ENCODE measurements at places on chromosomes 11 and 22. TPM values are rescaled to one million over a fixed set of nuclear protein-coding genes. Genes with fewer than 3 reads are reported as not detected.

The SNRPD3 gene
- polyA plus RNA-seq, result 94.5 TPM

- DNase-seq, result no peak
Measured at GRCh38 chr11:5550440-5551095, 2.2 kb upstream of the OR52H1 start.

DNA sequence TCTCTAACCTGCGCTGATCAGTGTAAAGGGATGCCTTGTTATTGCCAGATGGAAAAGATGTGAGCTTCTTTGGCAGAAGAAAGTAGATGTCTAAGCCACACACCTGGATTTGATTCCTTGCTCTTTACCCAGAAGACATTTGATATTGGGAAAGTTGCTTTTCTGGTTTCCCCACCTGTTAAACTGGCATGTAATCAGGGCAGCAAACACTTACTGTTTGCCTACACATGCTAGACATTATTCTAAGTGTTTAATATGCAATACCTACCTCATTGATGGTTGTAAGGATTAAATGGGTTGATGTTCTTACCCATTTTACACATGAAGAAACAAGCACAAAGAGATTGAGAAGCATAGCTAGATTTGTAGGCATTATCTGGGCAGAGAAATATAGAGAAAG is 16.6 kb downstream of the ASRGL1 start:
- DNase-seq, result no peak

- DNase-seq, result no peak
Measured at GRCh38 chr11:28353991-28354390, 245.8 kb downstream of the METTL15 start.

The ABCG4 gene
- polyA plus RNA-seq, result 0.14 TPM

The PRODH gene
- 12.3 TPM for polyA plus RNA-seq

The SDF2L1 gene
- polyA plus RNA-seq, result 6.4 TPM

GRCh38 chr11:131275580-131275979 is 94.8 kb upstream of the NTM start:
- DNase-seq, result no peak

GRCh38 chr11:24375931-24376330 is 120.9 kb upstream of the LUZP2 start:
- DNase-seq, result no peak

DNA sequence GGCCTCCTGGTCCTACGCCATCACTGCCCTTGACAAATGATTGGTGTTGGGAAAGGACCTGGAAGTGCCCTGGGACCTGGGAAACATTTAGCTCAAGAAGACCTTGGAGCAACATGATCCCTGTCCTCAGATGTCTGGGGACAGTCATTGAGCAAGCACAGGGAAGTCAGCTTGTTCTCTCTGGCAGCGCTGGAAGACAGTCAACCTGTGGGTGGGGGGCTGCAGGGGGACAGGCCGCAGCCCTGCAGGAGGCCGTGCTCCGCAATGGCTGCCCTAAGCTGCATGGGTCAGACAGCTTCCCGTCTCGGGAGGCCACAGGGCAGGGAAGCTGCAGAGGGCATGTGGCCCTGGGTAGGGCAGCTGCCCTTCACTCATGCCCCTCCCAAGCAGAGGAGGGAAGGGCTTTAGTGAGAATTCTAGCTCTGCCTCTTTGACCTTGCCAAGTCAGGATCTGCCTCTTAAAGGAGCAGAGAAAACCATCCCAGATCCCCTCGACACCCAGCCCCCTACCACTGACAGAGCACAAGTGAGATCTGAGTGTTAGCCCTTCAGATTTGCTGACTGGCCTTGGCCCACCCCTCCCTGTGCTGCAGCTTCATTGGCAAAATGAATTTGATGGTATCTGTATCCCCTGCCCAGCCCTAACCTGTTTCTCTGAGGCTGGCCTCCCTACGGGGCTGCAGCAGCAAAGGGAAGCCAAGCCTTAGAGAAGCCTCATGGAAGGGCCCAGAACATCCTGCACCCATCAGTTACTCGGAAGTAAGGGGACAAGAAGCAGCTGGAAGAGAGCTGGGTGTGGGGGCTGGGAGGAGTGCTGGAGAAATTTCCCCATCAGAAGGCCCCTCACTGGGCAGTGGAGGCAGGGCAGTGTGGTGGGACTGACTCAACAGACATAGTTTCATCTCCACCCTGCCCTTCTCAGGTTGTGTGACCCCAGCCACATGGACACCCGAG is 6.2 kb upstream of the SREBF2 start:
- no peak for DNase-seq

DNA sequence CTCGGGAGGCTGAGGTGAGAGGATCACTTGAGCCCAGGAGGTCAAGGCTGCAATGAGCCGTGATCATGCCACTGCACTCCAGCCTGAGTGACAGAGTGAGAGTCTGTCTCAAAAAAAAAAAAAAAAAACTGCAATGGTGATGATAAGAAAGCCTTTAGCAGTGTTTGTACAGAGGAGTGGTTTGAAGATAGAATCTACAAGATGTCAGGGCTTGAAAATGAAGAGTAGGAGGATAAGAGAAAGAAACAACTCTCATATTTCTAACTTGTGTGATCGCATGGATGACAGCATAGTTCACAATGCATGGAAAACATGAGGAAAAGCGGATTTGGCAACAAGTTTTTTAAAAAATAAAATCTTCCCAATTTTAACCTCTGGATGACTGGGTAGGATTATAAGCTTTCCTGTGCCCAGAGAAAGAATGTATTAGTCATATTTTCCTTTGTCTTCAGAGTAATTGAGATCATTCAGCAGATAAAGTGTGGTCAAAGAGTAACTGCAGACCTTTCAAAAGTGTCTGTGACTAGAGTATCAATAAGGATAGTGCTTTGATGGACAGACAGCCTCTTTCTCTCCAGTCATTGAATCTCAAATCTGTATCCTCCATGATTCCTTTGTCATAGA is 328.1 kb downstream of the CASP12 start:
- no peak for DNase-seq

DNA sequence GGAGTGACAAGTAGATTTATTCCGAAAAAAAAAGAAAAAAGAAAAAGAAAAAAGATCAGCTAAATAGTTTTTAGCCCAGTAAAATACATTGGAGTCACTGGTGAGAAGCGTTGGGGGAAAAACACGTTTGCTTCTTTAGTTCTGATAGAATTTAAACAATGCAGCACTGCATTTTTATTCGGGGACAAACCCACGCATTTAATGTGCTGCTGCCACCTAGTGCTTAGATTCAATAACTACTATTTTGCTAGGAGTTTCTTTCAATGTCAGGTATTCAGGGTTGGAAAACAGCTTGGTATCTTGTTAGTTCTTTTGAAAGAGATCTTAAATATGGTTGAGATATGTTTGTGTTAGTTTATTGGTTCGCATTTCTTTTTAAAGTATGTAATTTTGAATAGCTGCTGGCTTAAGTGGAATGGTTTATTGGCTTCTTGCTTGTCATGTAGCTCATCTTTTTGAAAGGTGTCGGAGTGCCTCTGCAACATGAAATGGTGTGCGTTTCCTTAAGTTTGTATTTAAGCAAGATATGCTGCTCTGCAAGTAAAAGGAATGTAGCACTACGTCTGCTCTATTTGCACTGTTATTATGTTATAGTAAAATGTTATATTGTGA is 41.9 kb downstream of the SVIP start:
- DNase-seq, result no peak

DNA sequence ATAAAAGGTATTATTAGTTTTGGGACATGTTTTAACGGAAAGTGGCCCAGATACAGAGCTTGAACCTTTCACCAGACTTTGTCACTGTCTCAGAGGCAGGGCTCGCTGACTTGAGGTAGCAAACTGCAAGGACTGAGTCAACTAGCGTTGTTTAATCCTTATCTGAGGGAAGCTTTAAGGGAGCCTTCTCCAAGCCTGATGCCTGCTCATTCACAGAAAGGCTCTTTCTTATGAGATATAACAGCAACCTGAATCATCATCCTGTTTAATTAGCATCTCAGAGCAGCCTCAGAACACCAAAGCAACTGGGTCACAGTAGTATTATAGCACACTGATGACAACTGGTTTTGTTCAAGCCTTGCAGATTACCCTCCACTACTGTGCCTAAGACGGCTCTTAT is 54.2 kb upstream of the CYP2D6 start:
- DNase-seq, result no peak

- DNase-seq, result no peak
Measured at GRCh38 chr11:115379528-115379927, 124.7 kb downstream of the CADM1 start.

The DSCAML1 gene
- polyA plus RNA-seq, result 0.63 TPM

DNA sequence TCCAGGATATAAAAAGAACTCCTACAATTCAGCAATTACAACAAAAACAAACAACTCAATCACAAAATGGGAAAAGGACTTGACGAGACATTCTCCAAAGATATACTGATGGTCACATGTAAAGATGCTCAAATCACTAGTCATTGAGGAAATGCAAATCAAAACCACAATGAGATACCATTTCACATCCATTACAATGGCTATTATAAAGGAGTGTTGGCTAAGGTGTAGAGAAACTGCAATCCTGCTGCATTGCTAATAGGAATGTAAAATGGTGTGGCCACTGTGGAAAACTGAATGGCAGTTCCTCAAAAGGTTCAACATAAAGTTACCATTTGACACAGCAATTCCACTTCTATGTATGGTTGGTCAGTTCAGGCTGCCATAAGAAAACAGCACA is 11.8 kb upstream of the TBCEL start:
- DNase-seq, result no peak

GRCh38 chr11:126591966-126592489 is 236.5 kb downstream of the ST3GAL4 start:
- DNase-seq, result no peak

The A4GALT gene
- 29.1 TPM for polyA plus RNA-seq

DNA sequence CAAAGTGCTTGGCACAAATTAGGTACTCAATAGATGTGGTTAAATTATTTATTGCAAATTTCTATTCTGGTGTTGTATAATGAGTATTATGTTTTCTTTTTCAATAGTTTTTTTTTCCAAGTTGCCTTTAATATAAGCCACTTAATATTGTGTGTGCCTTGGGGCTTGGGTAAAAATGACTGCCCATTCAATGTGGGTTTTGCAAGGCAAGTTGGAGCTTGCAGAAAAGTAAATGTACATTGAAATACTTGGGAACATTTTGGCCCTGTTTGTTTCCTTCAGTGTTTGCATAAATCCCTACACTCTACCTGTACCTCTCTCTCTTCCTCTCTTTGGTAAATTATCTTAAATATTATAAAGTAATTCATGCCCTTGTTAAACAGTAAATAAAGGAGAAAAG is 2.1 kb upstream of the CCDC81 start:
- no peak for DNase-seq

DNA sequence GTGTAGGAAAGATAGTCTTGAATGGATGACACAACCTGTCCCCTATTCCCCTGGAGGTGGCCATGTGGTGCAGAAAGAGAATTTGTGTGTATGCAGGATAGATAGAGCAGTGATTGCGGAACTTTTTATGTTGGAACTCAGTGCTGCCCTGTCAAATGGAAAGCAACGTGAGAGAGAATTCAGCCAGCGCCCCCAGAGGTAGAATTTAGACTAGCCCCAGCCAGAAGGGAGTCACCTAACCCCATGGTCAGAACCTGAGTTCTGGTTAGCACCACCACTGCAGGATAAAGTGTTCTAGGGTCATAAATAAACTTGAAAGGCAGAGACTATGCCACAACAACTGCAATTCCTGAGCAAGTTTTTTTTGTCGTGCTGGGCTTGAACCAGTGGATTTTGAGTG is 152.9 kb upstream of the GRIA4 start:
- no peak for DNase-seq

The GLYAT gene
- polyA plus RNA-seq, result not detected

GRCh38 chr11:75320643-75321042 is 30.8 kb downstream of the ARRB1 start:
- no peak for DNase-seq

- no peak for DNase-seq
Measured at GRCh38 chr11:100296051-100296679, 390.9 kb upstream of the ARHGAP42 start.

The OR2AG2 gene
- not detected for polyA plus RNA-seq

The NAA40 gene
- polyA plus RNA-seq, result 17.5 TPM

The ANO3 gene
- polyA plus RNA-seq, result 0.15 TPM

- DNase-seq, result no peak
Measured at GRCh38 chr11:76173663-76174062, 32.6 kb downstream of the WNT11 start.

The SLC25A18 gene
- polyA plus RNA-seq, result 0.58 TPM

DNA sequence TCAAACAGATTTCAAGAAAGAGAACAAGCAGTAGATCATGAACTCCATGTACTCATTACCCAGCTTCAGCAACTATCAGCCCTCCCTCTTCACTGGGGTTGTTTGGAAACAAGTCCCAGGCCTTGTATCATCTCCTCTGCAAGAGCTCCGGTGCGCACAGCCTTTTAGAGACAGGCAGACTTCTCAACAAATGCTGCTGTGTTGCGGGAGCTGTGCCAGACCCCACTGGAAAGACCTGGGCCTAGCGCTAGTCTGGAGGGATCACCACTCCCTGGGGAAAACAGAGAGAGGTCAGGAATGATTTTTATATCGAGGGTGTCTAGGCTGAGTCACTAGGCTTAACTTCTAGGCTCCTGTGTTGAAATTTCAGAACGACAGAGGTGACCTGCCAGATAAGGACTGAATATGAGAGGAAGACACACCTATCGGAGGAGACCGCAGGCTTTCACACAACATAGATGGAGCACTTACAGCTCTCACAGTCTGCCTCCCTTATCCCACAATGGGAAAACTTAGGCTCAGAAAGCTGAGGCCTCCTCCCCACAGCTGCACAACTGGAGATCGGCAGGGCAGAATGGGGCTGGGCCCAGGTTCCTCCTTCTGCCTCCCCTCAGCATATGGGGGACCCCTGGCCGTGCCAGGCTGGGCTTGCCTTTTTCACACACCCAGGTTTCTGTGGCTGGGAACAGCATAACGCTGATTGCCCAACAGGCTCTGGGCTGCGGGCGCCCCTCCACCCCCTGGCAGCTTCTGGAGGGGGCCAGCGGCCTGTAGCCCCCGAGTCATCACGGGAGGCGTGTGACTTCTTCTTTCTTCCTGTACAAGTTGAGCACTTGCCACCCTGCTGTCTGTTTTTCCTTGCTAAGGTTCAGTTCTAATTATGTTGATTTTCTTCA is 86.0 kb downstream of the PKNOX2 start:
- no peak for DNase-seq

The FGF4 gene
- 12.0 TPM for polyA plus RNA-seq

DNA sequence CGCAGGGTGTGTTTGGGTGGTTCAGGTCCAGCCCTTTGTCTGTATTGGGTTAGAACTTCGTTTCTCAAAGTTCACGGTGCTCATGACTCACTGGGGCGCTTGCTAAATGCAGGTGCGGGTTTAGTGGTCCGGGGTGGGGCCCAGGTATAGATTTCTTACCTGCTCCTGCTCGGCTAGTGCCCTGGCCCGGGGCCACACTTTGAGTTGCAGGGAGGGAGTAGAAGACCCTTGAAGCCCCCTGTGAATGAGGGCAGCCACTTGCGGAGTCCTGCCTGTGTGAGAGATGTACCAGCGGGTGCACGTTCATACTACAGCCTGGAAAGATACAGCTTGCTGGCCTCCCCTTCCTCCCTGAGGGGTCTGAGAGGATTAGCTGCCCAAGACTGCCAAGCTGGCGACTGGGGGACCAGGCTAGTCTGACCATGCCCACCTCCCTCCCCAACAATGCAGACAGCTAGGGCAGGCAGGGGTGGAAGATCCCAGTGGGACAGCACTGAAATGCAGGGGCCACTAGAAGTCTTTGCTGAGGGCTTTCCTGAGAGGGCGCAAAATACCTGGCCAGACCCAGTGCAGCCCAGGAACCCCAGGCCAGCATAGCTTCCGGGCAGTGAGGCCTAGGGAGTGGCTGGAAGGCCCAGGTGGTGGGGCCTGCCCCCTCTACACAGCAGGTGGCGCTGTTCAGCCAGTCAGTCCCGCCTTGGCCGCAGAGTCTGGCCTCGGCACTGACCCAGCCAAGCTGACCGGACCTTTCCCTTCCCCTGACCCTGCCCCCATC is 5.1 kb upstream of the MYRF start:
- no peak for DNase-seq
